NCI-H1105 treated with DMSO at 0.1 percent for 48 hours (cell line): ENCODE measurements at places on chromosomes 2 and 18.

- DNase-seq: no peak
Measured at GRCh38 chr2:25411281-25411680, 69.6 kb upstream of the DNMT3A start.

GRCh38 chr2:102806250-102806837 is 44.5 kb downstream of the TMEM182 start:
- DNase-seq: peak; percentile 41

DNA sequence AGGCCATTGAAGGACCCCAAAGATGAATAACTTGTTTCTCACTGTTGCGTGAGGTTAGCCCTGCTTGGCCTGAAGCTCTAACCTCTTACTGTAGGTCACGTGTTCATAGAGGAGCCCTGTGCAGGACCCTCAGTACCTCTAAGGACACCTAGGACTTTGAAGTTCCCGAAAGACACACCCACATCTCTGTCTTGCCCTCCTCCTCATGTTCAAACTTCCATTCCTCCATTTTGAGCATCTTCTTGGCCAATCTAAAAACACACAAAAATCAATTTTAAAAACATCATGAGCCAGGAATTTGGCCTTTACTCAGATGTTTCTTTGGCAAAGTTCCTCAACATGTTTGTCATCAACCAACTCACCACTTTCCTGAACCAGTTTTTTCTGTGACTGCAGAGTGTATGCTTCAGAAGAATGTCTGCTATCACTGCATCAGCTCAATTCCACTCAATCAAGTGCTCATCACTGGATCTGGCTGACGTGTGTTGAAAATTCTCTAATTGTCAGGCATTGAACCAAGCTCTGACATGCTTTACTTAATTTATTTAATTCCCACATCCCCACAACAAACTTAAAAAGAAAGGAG is 101.6 kb downstream of the AP1S3 start:
- no peak for DNase-seq

DNA sequence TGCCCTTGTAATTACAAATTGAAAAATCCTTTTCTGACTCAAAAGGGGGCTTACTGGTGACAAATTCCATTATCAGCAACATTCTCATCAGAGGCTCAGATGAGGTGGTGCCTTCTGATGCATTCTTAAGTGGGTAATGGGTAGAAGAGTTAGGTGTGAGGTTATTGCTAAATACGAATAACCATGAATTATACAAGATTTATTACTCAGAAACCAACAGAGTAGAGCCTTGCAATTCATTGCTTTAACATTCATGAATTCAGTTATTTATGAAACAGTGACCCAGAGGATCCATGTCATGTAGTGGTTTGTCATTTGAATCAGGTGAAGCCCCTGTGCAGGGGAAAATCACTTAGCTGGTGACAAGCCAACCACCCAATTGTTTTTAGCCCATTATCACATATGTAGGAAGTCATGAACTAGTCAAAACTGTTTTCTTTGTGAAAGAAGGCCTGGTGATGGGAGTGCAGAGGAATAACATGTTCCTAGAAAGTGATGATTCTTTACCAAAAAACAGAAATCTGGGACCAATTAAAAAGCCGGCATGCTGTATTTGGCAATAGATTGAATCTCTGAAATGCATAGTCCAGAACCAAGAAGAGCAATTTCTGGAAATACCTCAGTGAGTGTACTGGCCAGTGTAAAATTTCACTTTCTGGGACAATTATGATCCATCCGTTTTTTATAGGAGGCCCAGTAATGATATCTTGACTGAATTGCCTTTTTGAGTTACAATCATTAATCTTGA is 70.2 kb downstream of the CRIM1 start:
- DNase-seq: no peak

DNA sequence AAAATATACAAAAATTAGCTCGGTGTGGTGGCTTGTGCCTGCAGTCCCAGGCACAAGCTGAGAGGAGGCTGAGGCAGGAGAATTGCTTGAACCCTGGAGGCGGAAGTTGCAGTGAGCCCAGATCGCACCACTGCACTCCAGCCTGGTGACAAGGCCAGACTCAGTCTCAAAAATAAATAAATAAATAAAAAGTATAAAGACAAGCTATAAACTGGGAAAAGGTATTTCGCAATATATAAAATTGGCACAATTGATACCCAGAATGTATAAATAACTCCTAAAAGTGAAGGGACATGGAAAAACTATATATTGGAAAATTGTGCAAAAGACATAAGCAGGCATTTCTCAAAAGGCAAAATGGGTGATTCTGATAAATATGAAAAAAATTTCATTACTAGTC is 657.9 kb upstream of the SLC8A1 start:
- DNase-seq: no peak

DNA sequence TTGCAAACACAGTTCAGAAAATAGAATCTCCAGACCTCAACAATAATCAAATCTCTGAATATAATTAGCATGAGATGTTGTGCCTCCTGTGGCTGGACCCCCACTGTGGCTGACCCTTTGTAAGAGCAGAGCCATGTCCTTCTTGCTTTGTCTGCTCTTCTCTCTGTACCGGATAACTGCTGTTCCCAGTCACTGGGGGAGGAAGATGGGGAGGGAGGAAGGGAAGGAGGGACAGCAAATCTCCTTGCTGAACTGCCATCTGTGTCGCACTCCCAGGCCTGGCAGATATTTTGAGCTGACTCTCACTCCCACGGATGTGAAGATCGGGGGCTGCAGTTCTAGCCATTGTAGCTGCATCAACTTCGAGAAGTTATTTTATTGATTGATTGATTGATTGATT is 319.0 kb upstream of the CXCR4 start:
- DNase-seq: no peak

GRCh38 chr18:40531051-40531450 is 1424.0 kb upstream of the PIK3C3 start:
- DNase-seq: no peak

GRCh38 chr2:223784221-223784772 is 53.1 kb downstream of the AP1S3 start:
- DNase-seq: no peak

GRCh38 chr2:54681416-54681815 is 42.0 kb upstream of the EML6 start:
- no peak for DNase-seq

DNA sequence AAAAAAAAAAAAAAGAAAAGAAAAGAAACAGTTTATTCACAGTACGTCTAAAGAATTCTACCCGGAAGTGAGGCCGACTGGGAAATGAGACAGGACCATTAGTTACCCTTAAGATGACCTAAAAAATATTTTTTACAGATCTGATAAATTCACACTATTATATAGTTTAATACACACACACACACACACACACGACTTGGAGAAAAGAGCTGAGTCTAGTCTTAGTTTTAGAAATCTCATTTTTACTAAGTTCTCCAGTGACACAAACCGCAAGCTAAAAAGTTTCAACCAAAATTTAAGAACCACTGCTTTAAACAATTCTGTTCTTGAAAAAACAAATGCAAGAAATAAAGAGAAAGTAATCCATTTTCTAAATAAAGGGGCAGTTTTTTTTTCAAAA is 27.1 kb downstream of the ST3GAL5 start:
- no peak for DNase-seq

GRCh38 chr2:46461011-46461674 is 18.2 kb upstream of the TMEM247 start:
- DNase-seq: peak; percentile 43

GRCh38 chr18:39913672-39914366 is 2041.2 kb upstream of the PIK3C3 start:
- no peak for DNase-seq

GRCh38 chr2:231557571-231558217 is 27.4 kb upstream of the NMUR1 start:
- DNase-seq: peak; percentile 6

- DNase-seq: no peak
Measured at GRCh38 chr18:58473071-58473470, 155.8 kb downstream of the ALPK2 start.

DNA sequence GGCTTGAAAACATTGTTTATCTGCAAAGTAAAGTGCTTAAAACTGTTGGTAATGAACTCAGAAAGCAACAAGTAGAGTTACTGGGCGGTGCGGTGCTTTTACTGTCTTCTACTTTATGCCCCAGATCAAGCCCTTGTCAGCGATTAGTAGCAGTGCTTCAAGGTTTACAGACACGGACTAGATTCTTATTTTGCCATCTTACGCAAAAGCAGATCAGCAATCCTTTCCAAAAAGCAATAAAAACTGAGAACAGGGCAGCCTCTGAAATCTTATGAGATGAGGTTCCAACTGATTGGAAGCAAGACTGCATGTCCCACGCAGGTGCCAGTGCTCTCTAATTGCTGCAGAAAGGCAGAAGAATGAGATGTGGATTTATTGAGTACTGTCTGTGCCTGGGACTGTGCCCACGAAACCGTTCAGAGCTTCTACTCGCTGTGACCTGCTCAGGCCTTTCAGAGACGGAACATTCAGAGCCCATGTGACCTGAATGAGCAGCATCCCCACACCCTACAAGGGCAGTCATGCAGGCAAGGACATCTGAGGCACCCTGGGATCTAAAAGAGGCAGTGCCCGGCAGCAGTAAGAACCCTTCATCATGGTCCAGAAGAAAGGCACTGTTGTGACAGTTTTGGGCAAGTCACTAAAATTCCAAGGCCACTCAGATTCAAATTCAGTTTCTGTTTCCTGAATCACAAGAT is 15.7 kb downstream of the COL4A3 start:
- no peak for DNase-seq

- no peak for DNase-seq
Measured at GRCh38 chr18:29147944-29148343, 971.0 kb upstream of the CDH2 start.

DNA sequence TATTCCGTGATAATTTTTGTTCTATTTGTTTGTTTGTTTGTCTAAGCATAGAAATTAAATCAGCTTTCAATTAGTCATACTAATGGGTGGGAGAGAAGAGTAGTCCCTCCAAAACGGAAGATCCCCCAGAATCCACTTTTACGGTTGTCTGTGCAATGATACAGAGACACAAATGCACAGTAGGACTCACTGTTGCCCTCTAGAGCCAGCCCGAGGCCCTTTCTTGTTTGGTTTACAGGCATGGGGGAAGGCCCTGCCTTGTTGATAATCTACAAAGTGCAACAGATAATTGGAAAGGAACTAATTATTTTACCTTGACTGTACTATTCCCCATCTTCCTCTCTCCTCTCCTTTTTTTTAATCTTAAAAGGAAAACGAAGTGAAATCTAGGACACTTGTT is 121.1 kb downstream of the ACOXL start:
- no peak for DNase-seq

GRCh38 chr2:7841751-7842150 is 840.1 kb upstream of the ID2 start:
- no peak for DNase-seq

DNA sequence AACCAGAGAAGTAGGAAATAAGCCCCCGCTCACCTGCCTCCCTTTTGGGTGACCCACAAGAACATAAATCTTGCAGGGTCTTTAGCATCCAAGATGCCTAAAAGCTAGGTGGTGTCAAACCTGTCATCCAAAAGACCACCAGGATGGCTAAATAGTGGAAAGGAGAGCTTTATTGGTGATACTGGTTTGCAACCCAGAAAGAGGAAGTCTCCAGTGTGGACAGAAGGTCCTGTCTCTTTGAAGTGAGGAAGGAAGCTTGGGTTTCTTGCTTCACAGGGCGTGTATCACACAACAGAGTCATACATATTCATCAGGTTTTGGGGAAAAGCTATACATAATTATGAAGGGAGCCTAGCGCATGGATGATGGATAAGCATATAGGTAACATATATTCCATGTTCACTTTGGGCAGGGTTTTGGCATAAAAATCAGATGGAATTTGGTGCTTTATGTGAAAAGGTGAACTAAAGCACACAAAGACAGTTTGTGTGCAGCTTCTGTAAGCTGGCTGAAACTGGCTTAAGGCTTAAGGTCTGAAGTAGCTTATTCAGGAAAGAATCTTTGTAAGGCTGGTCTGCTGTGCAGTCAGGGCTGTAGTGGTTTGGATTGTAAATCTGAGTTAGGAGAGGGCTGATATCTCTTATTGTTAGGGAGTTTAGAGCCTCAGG is 102.2 kb upstream of the MSH2 start:
- no peak for DNase-seq

- no peak for DNase-seq
Measured at GRCh38 chr18:69944436-69944835, 3.2 kb downstream of the CD226 start.

DNA sequence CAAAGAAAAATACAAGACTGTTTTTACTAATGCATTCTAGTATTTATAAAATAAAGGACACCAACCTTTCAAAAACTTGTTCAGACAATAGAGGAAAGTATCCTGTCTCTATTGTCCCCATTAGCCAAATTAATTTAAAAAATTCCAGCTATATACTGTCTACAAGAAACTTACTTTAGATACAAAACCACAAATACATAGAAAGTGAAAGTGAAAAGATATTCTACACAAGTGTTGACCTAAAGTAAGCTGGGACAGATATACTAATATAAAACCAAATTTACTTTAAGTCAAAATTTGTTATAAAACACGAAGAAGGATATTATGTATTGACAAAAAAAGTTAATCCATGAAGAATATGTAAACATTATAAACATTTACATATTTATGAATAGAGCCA is 893.3 kb upstream of the TMEFF2 start:
- no peak for DNase-seq

- peak; percentile 39 for DNase-seq
Measured at GRCh38 chr2:178796079-178796677, 11.0 kb downstream of the TTN start.

DNA sequence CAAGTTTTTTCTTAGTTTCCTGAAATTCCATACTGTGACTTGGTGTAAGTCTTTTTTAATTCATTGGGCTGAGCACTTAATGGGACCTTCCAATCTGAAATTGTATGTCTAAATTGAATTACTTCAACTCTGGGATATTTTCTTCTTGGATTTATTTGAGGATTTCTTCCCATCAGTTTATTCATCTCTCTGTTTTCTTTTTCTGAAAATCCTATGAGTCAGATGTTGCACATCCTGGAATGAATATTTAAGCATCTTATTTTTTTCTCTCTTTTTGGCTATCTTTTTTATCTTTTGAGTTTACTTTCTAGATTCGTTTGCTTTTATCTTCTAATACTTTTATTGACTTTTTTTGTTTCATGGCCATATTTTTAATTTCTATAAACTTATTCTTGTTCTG is 55.4 kb upstream of the ACYP2 start:
- no peak for DNase-seq

DNA sequence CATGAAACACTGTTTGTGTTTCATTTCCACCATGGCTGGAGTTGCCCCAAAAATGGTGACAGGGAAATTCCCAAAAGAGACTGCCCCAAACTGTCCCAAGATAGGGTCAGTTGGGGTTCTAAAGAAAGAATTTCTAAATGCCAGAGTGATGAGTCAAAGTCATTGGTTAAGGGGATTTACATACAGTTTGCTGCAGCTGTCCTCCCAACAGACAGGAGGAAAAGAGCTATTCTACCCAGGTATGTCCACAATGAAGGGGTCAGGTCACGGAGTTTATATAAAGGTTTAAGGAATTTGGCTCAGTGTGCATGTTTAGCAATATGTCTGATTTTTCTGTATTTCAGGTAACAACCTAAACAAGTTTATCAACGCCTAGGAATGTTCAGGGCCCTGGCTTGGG is 344.1 kb downstream of the TDRD15 start:
- DNase-seq: no peak

- DNase-seq: no peak
Measured at GRCh38 chr18:48408111-48408726, 964 bp downstream of the ZBTB7C start.
